ENCODE measurements at places on chromosomes 5 and 9.

DNA sequence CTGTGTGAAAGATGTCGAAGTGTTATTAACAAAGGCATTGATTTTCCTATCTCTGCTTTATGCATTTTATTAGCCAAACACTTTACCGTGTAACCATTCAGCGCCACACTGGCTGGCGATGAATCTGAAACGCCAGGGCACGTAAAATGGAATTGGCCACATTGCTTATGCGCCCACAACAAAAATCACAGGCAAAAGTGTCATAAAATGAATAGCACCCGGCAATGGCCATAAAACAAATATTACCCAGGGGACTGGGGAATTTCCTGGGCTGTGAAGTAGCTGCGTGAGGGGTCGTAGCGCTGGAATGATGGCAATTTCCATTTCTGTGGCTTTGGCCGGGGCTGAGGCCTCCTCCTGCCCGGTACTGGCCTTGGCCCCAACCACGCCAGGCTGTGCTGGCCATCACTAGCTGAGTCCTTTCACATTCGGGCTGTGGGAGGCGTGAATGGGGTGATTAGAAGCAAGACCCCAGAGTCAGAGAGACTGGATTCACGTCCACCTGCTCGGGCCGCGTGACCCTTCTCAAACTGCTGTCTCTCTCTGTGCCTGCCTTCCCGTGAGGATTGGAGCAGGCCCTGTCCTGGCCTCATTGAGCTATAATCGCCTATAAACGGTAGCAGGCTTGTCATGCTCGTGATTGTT, 254.5 kb downstream of the PBX3 start:
- H3K27ac ChIP-seq = no peak overlapping the region
- peaks cover 16% of the 10 kb centered on the region for H3K27me3 ChIP-seq
- DNase-seq = no peak
- no peaks in the 10 kb centered on the region for H3K4me1 ChIP-seq
- no peak overlapping the region for H3K4me3 ChIP-seq
- no peaks in the 10 kb centered on the region for H3K36me3 ChIP-seq

- no peaks in the 10 kb centered on the region for H3K36me3 ChIP-seq
- DNase-seq = no peak
- no peak overlapping the region for H3K4me3 ChIP-seq
- no peak overlapping the region for H3K27ac ChIP-seq
Observed at GRCh38 chr5:42813533-42813932, 1.8 kb upstream of the SELENOP start.

GRCh38 chr5:6781716-6782115, 68.5 kb downstream of the TENT4A start:
- H3K4me1 ChIP-seq = peaks cover 10% of the 10 kb centered on the region
- no peak for DNase-seq
- H3K36me3 ChIP-seq = peaks cover 5% of the 10 kb centered on the region
- H3K27me3 ChIP-seq = peaks cover 45% of the 10 kb centered on the region
- H3K4me3 ChIP-seq = no peak overlapping the region
- no peak overlapping the region for H3K27ac ChIP-seq

GRCh38 chr5:144313147-144313726, 142.6 kb downstream of the KCTD16 start:
- H3K36me3 ChIP-seq = no peaks in the 10 kb centered on the region
- no peak overlapping the region for H3K4me3 ChIP-seq
- peaks cover 21% of the 10 kb centered on the region for H3K27me3 ChIP-seq
- no peak for DNase-seq
- no peaks in the 10 kb centered on the region for H3K4me1 ChIP-seq

GRCh38 chr9:81565144-81565543, 124.2 kb downstream of the TLE1 start:
- no peak for DNase-seq
- no peak overlapping the region for H3K4me3 ChIP-seq
- no peaks in the 10 kb centered on the region for H3K4me1 ChIP-seq
- no peak overlapping the region for H3K27ac ChIP-seq
- H3K36me3 ChIP-seq = no peaks in the 10 kb centered on the region

All from T-helper 17 cell (primary cell).